HFFc6 (cell line): ENCODE measurements at places on chromosomes 11 and 22. TPM values are rescaled to one million over a fixed set of nuclear protein-coding genes. Genes with fewer than 3 reads are reported as not detected.
A peak's percentile ranks its signal among the peaks of the same experiment; 100 is the strongest.

TCN1 gene
- total RNA-seq, result not detected in 3 replicates

DNA sequence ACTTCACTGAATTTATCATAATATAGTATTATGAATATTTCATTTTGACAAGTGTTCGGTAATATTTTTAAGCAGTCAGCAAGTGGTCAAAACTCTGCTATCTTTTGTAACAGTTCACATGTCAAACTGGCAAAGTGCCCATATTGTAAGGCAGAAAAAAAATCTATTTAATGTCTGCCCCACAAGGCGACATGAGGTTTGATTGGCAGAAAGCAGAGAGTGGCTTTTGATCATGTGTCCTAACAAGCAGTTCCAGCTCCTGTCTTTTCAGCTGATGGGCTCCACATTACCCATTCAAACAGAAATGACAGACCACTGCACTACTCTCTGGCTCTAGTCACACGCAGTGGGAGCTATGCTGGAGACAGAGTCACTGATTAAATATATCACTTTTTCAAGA is 59.0 kb downstream of the SOX6 start:
- H3K4me3 ChIP-seq, result no peak overlapping the region
- H3K27me3 ChIP-seq, result no peaks in the 10 kb centered on the region
- no peak overlapping the region for H3K27ac ChIP-seq
- DNase-seq, result no peak
- H3K36me3 ChIP-seq, result no peaks in the 10 kb centered on the region

DNA sequence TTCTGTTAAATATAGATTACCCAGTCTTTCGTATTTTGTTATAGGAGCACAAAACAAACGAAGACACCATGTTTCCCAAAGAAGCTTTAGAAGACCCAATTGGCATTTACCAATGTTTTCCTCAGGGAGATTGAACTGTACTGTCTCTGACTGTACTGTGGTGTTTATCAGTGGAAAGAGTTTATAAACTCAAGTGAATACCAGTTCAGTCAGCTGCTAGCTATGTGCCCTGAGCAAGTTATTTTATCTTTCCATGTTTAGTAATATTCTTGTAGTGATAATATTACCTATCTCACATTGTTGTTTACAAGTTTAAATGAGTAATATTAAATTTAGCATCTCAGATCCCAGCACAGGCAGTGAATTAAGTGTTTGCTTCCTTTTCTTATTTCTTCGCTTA is 773.2 kb downstream of the KCNA4 start:
- peaks cover 8% of the 10 kb centered on the region; the same call in 1 of the 2 replicates for H3K36me3 ChIP-seq
- H3K27me3 ChIP-seq, result no peaks in the 10 kb centered on the region; the same call in 1 of the 2 replicates
- H3K4me3 ChIP-seq, result no peak overlapping the region
- DNase-seq, result peak; percentile 4

DNA sequence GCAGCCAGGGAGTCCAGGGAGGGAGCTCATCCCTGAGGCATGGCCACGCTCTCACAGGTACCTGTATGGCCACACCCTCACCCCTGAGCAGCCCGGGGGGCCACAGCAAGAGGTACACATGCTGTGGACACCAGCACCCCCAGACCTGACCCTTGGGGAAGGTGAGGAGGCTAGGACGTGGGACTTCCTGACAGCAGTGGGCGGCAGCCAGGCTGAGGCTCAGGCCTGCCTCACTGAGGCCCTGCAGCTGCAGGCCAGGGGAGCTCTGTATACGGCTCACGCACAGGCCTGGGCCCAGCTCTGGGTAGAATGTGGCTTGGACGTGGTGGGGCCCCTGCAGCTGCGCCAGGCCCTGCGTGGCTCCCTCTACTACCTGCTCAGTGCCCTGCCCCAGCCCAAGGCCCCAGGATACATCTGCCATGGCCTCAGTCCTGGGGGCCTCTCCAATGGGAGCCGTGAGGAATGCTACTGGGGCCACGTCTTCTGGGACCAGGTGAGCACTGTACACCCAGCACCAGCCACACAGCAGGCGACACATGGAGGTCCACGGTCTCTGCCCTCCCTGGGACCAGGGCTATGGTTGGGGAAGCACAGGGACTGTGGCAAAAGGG is 1.8 kb downstream of the PGGHG start:
- peaks cover 4% of the 10 kb centered on the region; the same call in 1 of the 2 replicates for H3K27me3 ChIP-seq
- no peak overlapping the region for H3K4me3 ChIP-seq
- H3K27ac ChIP-seq, result no peak overlapping the region
- no peak for DNase-seq

DNA sequence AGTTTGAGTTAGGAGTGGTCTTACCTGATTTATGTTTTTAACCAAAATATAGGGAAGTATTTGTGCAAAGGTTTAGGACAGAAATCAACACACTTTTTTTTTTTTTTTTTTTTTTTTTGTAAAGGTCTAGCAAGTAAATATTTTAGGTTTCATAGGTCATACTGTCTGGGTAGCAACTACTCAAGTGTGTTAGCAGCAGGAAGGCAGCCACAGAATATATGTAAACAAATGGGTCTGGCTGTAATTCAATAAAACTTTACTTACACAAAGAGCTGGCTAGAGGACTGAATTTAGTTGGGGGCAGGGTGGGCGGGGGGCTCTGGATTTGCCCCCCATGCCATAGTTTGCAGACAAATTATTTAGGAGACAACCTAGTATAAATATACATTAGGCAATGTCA is 510.4 kb downstream of the NELL1 start:
- no peak for DNase-seq
- H3K27ac ChIP-seq, result no peak overlapping the region
- H3K4me3 ChIP-seq, result no peak overlapping the region
- no peaks in the 10 kb centered on the region for H3K27me3 ChIP-seq
- H3K36me3 ChIP-seq, result no peaks in the 10 kb centered on the region
- no peaks in the 10 kb centered on the region for H3K4me1 ChIP-seq

- no peak overlapping the region; the same call in 1 of the 2 replicates for H3K27ac ChIP-seq
- DNase-seq, result no peak
- H3K4me3 ChIP-seq, result no peak overlapping the region
- no peaks in the 10 kb centered on the region; the same call in 1 of the 2 replicates for H3K27me3 ChIP-seq
- H3K4me1 ChIP-seq, result peaks cover 14% of the 10 kb centered on the region
- peaks cover 52% of the 10 kb centered on the region for H3K36me3 ChIP-seq
Measured at GRCh38 chr11:62715150-62716130, 8.0 kb downstream of the GNG3 start.
